ENCODE measurements at places on chromosomes 2 and 18. TPM values are rescaled to one million over a fixed set of nuclear protein-coding genes. Genes with fewer than 3 reads are reported as not detected.

Gene GRHL1
- total RNA-seq: 192 TPM

DNA sequence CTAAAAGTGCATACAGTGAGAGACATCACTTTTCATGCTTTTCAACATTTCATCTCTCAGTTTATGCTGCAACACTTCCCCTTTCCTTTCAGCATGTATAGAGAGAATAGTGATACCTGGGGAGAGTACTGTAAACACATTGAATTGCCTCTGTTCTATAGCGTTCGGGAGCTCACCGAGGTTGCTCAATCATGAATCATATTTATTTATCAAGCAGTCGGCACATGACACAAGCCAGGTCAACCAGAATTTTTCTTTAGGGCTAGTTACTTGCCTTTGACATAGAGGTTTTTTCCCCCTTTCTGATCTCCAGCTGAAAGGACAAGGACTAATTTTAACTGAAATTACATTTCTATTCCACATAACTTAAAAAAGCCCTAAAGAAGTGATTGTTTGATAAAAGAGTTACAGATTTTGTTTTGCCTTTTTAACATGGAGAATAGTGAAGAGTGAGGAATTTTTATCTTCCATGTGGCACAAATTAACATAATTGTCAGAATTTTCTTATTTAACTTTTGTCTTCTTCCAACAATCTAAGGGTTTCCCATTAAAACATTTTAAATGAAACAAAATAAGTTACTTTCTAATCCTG lies 690.9 kb upstream of the TMEFF2 start:
- no peak for DNase-seq
- no peaks in the 10 kb centered on the region for H3K4me1 ChIP-seq
- no peak overlapping the region for H3K4me3 ChIP-seq
- no peaks in the 10 kb centered on the region for H3K36me3 ChIP-seq

DNA sequence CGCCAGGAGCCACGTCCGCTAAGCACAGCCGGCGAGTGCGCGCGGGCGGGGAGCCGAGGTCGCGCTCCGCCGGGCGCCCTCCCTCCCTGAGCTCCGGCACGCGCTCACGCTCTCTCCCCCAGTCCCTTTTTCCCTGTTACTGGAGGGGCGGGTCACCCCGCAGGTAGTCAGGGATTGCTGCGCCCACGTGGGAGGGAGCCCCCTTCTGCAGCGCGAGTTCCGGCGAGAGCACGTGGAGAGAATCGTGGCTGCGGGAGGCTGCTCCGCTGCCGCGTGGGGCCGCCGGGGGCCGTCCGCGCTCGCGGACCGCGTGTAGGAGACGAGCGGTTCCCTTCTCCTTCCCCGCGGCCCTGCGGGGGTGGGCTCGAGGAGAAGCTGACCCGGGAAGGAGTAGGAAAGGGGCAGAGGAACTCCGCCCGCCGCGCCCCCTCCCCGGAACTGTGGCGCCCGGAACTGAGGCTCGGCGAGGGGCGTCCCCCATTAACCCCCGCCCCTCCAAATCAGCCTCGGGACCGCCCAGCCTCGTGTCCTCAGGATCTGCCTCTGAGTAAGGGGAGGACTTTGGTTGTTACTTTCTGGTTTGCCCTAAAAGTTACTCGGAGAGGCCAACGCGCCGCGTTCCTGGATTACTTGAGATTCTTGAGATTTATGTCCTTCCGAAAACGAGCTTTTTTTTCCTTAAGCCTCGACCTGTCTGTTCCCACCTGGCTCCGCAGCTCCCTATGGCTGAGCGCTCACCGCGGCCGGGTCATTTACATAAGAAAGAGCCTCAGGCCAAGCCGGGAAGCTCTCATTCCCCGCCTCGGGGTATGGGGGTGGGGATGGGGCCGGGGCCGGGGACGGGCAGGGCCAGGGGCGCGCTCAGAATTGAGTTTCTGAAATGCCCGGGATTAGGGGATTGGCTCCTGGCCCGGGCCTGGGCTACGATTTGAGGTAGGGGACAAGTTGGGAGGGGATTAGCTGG lies 1.1 kb downstream of the HK2 start:
- no peaks in the 10 kb centered on the region for H3K36me3 ChIP-seq
- no peaks in the 10 kb centered on the region for H3K27me3 ChIP-seq
- peaks cover 42% of the 10 kb centered on the region for H3K4me1 ChIP-seq
- peak overlapping the region; percentile 51 for H3K4me3 ChIP-seq

DNA sequence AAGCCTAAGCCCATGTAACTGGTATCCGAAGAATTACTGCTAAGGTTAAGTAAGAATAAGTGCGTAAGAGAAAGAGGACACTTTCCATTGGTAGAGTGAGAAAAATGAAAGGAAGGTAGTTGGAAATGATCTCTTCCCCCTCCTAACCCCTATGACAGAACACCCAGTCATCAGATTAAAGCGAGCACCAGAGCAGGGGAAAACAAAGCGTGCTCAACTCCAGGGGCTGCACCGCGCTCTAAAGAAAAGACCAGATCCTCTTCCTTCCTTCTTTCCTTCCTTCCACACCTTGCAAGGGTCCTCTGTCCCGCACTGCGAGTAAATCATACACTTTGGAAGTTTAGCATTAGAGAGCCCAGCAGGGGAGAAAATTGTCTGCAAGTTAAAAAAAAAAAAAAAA lies 971 bp upstream of the CDH7 start:
- H3K4me3 ChIP-seq: no peak overlapping the region
- H3K27ac ChIP-seq: no peak overlapping the region
- H3K36me3 ChIP-seq: no peaks in the 10 kb centered on the region
- peaks cover 4% of the 10 kb centered on the region for H3K4me1 ChIP-seq
- no peak for DNase-seq
- no peaks in the 10 kb centered on the region for H3K27me3 ChIP-seq

GRCh38 chr2:9149726-9150567 lies 56.7 kb upstream of the ASAP2 start:
- peaks cover 23% of the 10 kb centered on the region for H3K4me1 ChIP-seq
- no peaks in the 10 kb centered on the region for H3K36me3 ChIP-seq
- no peak overlapping the region for H3K4me3 ChIP-seq
- H3K27me3 ChIP-seq: no peaks in the 10 kb centered on the region
- no peak for DNase-seq
- no peak overlapping the region for H3K27ac ChIP-seq
